ENCODE measurements at places on chromosomes 7 and 10.

- no peak for DNase-seq
Observed at GRCh38 chr10:24995072-24995471, 20.9 kb downstream of the ENKUR start.

DNA sequence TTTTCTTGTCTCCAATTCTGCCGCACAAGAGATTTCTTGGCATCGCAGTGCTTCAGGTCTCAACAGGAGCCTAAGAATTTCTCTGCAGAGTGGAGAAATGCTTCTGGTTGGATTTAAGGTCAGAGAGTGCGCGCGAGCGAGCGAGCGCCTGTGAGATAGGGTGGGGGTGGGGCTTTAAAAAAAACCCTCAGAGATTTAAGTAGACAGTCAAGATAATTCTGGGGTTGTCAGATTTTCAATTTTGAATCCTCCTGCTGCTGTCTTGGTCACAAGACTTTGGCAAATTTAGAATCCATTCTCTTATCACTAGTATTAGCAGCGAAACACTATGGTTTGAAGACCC lies 49.7 kb downstream of the CPEB3 start:
- DNase-seq: peak; percentile 14

GRCh38 chr10:128852902-128853301 lies 614.1 kb upstream of the MGMT start:
- DNase-seq: no peak

- DNase-seq: no peak
Observed at GRCh38 chr7:112873831-112874553, 83.8 kb upstream of the TMEM168 start.

DNA sequence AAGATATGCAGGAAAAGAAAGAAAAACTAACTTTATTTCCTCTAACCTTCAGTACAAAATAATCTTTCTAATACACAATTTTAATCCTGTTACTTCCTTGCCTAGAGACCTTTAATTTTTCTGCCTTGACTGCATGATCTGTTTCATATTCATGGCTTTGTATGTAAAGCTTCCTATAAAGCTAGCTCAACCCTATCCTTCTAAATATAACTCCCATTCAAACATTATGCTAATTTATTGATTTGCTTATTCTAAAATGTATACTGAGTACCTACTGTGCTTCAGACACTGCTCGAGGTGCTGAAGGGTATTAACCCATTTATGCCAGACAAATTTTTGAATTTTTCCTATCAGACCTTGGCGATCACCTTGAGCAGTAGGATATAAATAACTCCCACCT lies 47.6 kb downstream of the SEMA3C start:
- no peak for DNase-seq

DNA sequence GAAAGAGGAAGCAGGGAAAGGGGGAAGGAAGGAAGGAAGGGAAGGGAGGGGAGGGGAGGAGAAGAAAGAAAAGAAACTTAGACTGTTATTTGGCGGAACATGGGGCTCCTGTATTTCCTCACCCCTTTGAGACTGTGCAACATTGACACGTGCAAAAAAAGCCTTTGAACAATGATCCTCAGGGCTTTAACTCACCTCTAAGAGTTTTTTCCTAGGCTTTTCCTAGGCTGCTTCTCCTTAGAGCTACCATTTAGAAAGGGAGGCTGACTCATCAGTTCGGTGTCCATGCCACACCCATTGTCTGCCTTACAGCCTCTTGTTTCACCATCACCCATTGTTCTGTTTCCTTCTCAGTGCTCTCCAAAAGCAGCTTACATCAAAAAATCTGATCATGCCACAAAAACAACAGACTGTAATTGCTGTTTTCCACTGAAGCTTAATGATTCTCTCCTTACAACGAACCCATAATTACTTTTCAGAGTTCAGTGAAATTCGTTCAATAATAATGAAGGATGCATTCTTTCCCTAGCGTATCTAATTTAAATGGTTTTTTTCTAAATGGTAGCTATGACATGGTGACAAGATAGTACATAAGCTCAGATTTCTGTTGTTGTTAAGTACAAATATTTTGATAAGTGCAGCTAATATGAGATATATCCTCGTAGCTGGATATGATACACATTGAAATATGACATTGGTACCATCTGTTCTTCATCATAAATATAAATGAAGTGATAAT lies 90.8 kb downstream of the PRLHR start:
- DNase-seq: no peak

GRCh38 chr7:34675749-34676374 lies 17.8 kb downstream of the NPSR1 start:
- no peak for DNase-seq

- DNase-seq: no peak
Observed at GRCh38 chr7:134422638-134423037, 36.3 kb downstream of the AKR1B1 start.

DNA sequence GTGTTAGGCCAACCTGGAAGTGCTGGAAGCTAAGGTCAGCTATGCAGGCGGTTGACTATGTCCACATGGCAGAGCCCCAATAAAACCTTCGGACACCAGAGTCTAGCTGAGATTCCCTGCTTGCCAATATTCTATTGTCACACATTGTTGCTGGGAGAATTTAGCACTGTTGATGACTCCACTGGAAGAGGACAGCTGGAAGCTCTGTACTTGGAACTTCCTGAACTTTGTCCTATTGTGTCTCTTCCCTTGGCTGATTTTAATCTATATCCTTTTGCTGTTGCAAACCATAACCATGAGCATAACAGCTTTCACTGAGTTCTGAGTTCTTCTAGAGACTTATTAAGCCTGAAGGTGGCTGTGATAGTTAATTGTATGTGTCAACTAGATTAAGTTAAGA lies 12.0 kb downstream of the XRCC2 start:
- DNase-seq: no peak

DNA sequence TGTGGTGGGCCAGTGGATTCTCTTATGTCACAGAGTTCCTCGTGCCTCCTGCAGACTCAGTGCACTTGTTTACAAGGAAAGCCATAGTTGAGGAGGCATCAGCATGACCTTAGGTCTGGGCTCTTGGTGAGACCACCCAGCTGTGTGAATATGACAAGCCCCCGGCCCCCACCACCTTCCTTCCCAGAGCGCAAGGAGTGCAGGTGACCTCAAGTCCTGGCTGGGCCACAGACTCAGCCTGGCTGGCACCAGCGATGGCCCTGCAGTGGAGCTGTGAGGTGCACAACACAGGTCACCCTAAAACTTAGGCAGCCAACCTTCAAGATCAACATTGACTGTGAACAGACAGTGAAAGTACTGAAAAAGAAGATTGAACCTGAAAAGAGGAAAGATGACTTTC lies 14.2 kb upstream of the SEMA3E start:
- no peak for DNase-seq

- DNase-seq: no peak
Observed at GRCh38 chr10:133421336-133422222, 2.8 kb downstream of the SPRN start.

GRCh38 chr7:128404886-128405470 lies 4.8 kb downstream of the IMPDH1 start:
- DNase-seq: no peak

DNA sequence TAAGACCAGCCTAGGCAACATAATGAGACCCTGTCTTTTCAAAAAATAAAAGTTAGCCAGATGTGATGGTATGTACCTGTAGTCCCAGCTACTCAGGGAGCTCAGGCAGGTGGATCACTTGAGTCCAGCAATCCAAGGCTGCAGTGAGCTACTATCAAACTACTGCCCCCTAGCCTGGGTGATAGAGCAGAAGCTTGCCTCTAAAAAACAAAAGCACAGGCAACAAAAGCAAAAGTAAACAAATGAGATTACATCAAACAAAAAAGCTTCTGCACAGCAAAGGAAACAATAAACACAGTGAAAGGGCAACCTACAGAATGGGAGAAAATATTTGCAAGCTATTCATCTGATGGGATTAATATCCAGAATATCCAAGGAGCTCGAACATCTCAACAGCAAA lies 65.4 kb downstream of the FANK1 start:
- DNase-seq: no peak

- DNase-seq: no peak
Observed at GRCh38 chr7:82210416-82211184, 233.0 kb downstream of the CACNA2D1 start.

- no peak for DNase-seq
Observed at GRCh38 chr7:55494951-55495350, 77.4 kb downstream of the VOPP1 start.

DNA sequence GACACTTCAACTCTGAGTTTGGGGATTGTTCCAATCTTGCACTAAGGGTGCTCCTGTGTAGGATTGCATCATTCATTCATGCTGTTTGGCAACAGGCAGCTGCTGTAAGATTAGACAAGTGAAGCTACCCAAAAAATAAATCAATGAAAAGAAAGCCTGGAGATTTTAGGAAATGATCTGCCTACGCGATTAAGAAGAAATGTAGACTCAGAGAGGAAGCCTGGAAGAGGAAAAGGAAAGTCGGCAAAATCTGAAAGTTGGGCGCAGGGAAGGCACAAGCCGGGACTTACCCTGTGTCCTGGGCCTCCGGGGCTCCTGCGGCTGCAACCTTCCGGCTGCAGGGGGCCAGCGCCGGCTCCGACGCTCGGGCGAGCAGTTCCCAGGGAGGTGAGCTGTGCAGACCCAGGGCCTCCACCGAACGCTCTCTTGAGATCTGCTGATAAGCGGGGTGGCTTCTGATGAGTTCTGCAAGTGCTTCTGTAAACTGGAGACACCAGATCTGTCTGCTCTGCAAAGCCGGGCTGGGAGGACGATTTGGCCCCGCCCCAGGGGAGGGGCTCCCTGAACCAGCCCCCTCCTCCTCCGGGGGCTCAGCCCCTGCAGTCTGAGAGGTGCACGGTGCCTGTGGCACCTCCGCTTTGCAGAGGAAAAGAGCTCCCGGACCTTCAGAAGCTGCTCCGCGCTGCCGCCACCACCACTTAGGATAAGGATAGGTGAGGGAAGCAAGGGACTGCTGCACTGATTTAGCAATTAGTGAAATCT lies 17.4 kb downstream of the PSPH start:
- peak; percentile 77 for DNase-seq

GRCh38 chr10:101558671-101559595 lies 29.1 kb downstream of the POLL start:
- DNase-seq: no peak

DNA sequence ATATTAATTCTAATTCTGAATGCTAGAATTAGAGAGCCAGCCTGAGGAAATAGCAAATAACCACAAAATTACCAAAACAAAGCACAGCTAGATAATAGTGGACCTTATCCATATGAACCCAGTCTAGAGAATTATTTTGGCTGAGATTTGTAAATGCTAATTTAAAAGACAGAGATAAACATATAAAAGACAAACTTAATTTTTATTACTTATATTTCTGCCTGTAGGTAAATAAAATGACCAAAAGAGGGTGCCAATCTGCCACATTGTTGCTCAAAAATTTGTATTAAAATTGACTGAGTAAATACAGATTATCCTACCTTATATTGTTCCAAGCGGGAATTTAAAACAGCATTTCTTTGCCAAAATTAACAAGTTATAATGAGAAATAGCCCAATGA lies 20.2 kb downstream of the RTKN2 start:
- DNase-seq: peak; percentile 20

DNA sequence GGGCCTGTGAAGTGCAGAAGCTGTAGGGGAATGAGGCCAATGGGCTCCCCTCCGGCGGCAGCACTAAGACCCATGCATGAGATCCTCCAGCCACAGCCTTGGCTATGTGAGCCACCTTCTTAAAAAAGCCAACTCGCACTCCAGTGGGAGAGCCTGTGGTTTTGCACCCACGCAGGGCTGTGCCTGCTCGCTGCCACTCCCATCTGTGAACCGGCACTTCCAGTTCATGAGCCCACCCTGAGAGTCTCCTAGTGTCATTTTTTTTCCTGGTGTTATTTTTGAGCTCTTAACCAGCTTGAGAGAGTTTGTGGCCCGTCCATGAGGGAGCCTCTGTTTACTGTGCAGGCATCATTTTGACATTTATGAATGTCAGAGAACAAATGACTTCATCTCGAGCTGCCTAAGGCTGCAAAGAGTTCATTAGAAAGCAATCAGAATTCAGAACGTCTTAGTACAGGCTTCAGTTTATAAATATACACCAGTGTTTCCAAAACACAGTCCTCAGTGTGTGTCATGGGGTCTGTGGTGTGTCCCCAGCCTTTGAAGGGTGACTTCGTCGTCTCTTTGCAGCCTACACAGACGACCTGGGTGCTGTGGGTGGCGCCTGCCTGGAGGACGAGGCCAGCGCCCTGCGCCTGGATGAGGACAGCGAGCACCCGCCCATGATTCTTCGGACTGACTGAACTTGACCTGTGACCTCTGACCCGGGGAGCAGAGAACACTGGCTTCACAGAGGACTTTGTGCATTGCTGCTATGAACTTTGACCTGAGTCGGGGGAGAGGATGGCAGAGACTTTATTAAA lies 40.4 kb downstream of the WIPI2 start:
- no peak for DNase-seq

- peak; percentile 8 for DNase-seq
Observed at GRCh38 chr10:67971311-67971710, 86.9 kb downstream of the SIRT1 start.

DNA sequence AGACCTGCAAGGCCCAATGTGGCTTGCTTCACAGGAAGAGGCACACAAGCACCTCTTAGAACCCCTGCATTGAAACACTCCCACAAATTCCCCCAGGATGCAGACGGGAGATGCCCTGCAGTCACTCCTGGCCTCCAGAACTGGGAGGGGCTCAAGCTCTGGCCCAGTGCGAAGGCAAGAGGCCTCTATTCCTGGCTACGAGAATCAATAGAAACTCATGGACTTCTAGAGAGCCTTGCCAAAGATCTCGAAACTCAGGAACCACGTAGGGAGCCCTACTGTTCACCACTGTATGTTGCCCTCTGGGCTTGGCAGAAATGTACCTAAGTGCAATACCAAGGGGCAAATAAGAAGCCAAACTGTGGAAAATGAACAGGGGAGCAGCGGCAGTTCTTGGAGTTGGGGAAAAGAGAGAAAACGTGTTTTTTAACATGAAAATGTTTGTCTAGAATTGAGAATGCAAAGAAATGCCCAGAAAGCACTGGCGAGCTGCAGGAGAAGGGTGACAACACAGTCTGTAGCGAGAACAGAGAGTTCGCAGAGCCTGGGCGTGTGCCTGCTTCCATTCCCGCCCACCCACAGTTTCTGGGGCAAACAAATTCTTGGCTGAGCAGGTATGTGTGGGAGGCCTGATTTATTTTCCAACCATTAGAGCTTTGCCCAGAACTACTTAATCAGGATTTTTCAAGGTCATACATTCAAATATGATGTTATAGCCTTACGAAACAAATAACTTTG lies 260.5 kb upstream of the KLF14 start:
- DNase-seq: no peak

GRCh38 chr7:142603870-142604448 lies 145.3 kb upstream of the PRSS1 start:
- peak; percentile 19 for DNase-seq

- no peak for DNase-seq
Observed at GRCh38 chr7:14835384-14835783, 67.2 kb downstream of the DGKB start.

DNA sequence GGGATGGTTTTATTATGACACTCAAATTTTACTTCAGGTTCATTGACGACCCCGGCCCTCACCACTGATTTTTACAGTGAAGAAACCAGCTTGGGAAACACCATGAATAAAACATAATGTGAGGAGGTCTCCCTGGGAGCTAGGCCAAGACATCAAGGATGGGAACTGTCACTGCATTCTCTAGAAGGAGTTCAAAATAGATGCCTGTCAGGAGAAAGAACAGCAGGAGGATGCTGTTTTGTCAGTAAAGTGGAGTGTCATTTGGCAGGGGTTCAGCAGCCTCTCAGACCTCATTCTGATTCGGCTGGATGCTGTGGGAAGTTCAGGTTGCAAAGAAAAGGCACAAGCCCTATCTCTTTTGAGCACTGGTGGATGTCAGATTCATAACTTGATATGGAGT lies 360.3 kb upstream of the C7orf33 start:
- no peak for DNase-seq

- DNase-seq: no peak
Observed at GRCh38 chr7:23802720-23803397, 92.8 kb downstream of the STK31 start.

- DNase-seq: no peak
Observed at GRCh38 chr10:93913706-93914105, 19.9 kb downstream of the SLC35G1 start.

Data from hematopoietic multipotent progenitor cell (in vitro differentiated cells).